ENCODE measurements at places on chromosomes 7 and 10.

GRCh38 chr10:11150231-11150731 lies 132.6 kb downstream of the CELF2 start:
- no peak for DNase-seq

- DNase-seq = no peak
Measured at GRCh38 chr7:80945976-80946375, 27.1 kb upstream of the SEMA3C start.

DNA sequence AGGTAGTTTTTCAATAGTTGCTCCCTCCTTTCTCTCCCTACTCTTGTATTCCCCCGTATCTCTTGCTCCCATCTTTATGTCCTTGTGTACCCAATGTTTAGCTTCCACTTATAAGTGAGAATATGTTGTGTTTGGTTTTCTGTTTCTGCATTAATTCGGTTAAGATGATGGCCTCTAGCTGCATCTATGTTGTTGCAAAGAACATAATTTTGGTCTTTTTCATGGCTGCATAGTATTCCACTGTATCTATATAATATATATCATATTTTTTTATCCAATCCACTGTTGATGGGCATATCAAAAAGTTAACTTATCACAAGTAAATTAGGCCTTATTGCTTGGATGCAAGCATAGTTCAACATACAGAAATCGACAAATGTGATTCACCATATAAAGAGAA lies 594.0 kb downstream of the TYW1 start:
- DNase-seq = no peak

DNA sequence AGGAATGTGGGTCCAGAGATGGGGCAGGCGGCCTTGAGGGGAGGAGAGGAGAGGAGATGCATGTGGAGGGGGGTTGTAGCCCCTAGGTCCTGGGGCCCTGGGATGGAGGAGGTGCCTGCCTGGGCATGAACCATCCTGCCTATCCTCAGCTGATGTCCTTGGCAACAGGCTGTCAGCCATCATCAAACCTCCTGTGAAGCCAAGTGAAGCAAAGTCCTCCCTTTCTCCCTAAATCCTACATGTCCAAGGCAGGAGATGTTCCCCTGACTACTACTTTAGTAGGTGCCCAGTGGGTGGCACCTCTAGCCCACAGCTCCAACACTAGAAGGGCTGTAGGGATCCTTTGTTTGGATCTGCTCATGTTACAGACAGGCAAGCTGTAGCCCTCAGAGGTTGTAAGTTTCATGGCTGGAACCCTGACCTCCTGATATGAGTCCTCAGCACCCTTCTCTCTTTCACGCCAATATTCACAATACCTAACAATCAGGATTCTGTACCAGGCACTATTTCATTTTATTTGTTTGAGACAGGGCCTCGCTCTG lies 66.6 kb upstream of the SYPL1 start:
- no peak for DNase-seq

DNA sequence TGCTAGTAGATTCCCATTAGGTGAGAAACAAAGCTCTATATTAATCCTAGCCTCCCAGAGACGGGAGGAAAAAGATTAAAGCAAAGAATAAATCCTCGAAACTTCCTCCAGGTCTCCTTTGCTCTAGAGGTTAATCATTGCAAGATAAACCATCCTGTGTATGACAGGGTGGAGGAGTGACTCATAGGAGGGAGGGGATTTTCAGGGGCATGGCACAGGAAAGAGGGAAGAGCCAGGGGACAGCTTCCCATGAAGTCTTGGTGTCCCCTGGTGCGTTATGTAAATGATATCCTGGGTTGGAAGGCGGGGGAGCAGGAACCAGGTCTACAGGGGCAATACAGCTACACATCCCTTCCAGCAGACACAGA lies 780 bp downstream of the CYP3A5 start:
- DNase-seq = no peak

- DNase-seq = no peak
Measured at GRCh38 chr7:37698276-37698675, 14.7 kb downstream of the GPR141 start.

- no peak for DNase-seq
Measured at GRCh38 chr7:891291-891690, 14.9 kb downstream of the GET4 start.
